ENCODE measurements at places on chromosomes 1 and 21. TPM values are rescaled to one million over a fixed set of nuclear protein-coding genes. Genes with fewer than 3 reads are reported as not detected.

FAM167B gene
- total RNA-seq: 0.72 TPM

GALNT2 gene
- 19.8 TPM for total RNA-seq

KCNA3 gene
- 114 TPM for total RNA-seq

GRCh38 chr1:116273042-116273783 is 99.8 kb upstream of the ATP1A1 start:
- no peak overlapping the region for H3K27ac ChIP-seq
- H3K27me3 ChIP-seq: peaks cover 5% of the 10 kb centered on the region

- H3K27me3 ChIP-seq: peaks cover 37% of the 10 kb centered on the region
- H3K4me1 ChIP-seq: no peaks in the 10 kb centered on the region
- no peak overlapping the region for H3K27ac ChIP-seq
- DNase-seq: no peak
These were observed 2.0 kb upstream of the FCER1A start for GRCh38 chr1:159300146-159300545.

GRCh38 chr1:110134050-110134595 is 16.2 kb upstream of the SLC6A17 start:
- H3K4me3 ChIP-seq: no peak overlapping the region
- peaks cover 3% of the 10 kb centered on the region for H3K36me3 ChIP-seq
- peaks cover 89% of the 10 kb centered on the region for H3K27me3 ChIP-seq
- H3K27ac ChIP-seq: no peak overlapping the region
- peaks cover 17% of the 10 kb centered on the region for H3K4me1 ChIP-seq

- peak within 1 kb of the TSS; percentile 41 for H3K27ac ChIP-seq
- H3K4me1 ChIP-seq: peaks cover 26% of the 10 kb centered on the region
- peak within 1 kb of the TSS; percentile 93 for H3K4me3 ChIP-seq
- peak; percentile 38 for DNase-seq
These were observed at the start of gene MCOLN2 for GRCh38 chr1:84996846-84997666. Gene MCOLN2 (minus strand): TSS chr1:84997113. CDS start chr1:84996872, 241 bp downstream.

- H3K4me1 ChIP-seq: peaks cover 7% of the 10 kb centered on the region
- H3K4me3 ChIP-seq: no peak overlapping the region
- DNase-seq: no peak
- H3K27ac ChIP-seq: no peak overlapping the region
- H3K27me3 ChIP-seq: no peaks in the 10 kb centered on the region
- no peaks in the 10 kb centered on the region for H3K36me3 ChIP-seq
These were observed 51.6 kb downstream of the PCBP3 start for GRCh38 chr21:45695086-45695485.

- no peaks in the 10 kb centered on the region for H3K27me3 ChIP-seq
- peak overlapping the region; percentile 97 for H3K27ac ChIP-seq
- peaks cover 6% of the 10 kb centered on the region for H3K36me3 ChIP-seq
- peak overlapping the region; percentile 85 for H3K4me3 ChIP-seq
- H3K4me1 ChIP-seq: peaks cover 33% of the 10 kb centered on the region
- no peak for DNase-seq
These were observed 11.1 kb downstream of the ECE1 start for GRCh38 chr1:21278860-21279845.
